ENCODE measurements at places on chromosomes 11 and 22. TPM values are rescaled to one million over a fixed set of nuclear protein-coding genes. Genes with fewer than 3 reads are reported as not detected.

- DNase-seq, result no peak
These were observed 4.6 kb downstream of the PDGFD start for GRCh38 chr11:104159356-104159755.

DNA sequence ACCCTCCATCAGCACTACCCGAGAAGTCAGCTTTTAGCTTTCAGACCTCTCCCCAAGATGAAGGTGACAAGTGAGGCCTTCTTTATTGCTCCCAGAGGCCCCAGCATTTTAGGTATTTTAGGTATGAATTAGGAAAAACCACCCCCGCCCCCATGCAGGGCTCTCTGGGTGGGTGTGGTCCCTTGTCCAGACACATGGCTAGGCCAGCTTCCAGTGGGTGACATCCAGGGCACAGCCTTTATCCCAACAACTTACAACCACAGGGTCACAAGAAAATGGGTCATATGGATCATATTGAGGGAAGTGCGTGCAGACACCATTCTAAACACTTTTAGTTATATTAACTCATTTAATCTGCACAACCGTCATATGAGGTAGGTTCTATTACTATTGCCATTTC is 42.1 kb downstream of the RIBC2 start:
- no peak for DNase-seq

- DNase-seq, result no peak
These were observed 3.5 kb upstream of the ACAT1 start for GRCh38 chr11:108117746-108118371.

GRCh38 chr11:73283276-73284000 is 11.3 kb downstream of the P2RY6 start:
- DNase-seq, result no peak

DNA sequence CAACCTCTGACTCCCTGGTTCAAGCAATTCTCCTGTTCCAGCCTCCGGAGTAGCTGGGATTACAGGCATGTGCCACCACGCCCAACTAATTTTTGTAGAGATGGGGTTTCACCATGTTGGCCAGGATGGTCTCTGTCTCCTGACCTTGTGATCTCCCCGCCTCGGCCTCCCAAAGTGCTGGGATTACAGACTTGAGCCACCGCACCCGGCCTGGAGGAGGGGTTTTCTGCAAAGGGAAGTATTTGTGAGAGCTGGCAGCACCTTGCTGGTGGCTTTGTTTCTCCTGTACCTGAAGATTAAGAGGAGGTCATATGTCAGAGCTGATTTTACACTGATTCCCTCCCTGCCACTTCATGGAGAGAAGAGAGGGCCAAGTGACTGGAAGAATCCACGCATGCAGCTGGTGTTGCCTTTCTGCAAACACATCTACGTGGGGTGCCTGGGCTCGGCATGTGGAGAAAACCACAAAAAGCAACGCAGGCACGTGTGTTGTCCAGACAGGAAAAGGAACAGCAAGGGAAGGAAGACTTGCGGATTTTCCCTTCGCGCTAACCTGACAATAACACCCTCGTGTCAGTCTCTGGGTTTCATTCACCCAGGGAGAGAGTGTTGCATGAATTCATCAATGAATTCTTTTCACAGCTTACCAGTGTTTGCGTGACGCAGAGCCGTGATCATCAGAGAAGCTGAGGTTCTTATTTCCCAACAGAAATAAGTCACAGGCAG is 61.9 kb downstream of the TSPAN18 start:
- DNase-seq, result no peak

GRCh38 chr22:36544107-36544620 is 15.2 kb upstream of the EIF3D start:
- no peak for DNase-seq

GRCh38 chr11:45028911-45029682 is 78.4 kb upstream of the TP53I11 start:
- DNase-seq, result no peak

- no peak for DNase-seq
These were observed 80.5 kb downstream of the BRD1 start for GRCh38 chr22:49747130-49747529.

GRCh38 chr22:27250418-27250817 is 551.1 kb downstream of the MN1 start:
- DNase-seq, result no peak

DNA sequence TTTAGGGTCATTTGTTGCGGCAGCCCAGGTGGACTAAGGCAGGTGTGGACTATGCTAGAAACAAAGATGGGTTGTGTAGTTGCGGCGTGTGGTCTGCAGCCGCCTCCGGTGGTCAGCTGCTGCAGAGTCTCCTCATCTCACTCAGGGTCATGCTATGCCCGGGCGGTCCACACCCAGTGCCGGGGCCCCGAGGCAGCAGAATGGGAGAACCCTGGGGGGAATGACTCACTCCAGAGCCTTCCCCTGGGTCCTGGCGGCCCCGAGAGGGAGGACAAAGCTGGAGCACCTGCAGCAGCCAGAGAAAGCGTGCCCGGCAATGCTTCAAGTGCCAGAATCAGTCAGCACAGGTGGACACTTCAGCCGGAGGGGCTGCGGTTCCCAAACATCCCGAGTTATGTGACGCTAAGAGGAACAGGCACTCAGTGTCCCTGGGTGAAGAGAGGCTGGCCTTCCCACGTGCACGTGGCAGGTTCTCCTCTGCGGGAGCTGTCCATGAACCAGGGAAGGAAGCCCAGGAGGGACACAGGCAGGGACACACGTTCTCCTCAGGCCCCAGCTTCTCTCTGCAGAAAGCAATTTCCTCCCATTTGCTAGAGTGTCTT is 289.6 kb upstream of the B3GAT1 start:
- no peak for DNase-seq

DNA sequence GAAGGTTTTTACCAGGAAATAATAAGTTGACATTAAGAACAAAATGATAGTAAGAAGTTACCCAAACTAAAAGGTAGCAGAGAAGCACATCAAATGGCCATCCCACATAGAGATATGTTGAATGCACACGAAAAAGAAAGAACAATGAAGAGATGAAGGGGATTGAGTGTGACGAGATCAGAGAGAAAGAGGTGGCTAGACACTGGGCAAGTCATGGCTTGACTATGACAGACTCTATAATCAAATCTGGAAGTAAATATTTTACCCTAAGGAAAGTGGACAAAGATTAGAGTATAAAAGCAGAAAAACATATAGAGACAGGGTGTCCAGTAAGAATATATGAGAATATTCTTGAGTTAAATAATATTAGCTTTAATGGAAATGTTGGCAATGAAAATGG is 31.4 kb downstream of the CASP12 start:
- DNase-seq, result no peak

GRCh38 chr11:36019005-36019596 is 75.2 kb downstream of the LDLRAD3 start:
- DNase-seq, result no peak

GRCh38 chr11:95821640-95822039 is 31.3 kb downstream of the CEP57 start:
- DNase-seq, result no peak

- no peak for DNase-seq
These were observed 102.6 kb upstream of the VPREB1 start for GRCh38 chr22:22141771-22142591.

Gene ART1
- not detected for total RNA-seq

Gene ELFN2
- total RNA-seq, result 0.36 TPM

Gene TTC36
- 2.2 TPM for total RNA-seq

Gene KCNJ11
- total RNA-seq, result 8.1 TPM
